ENCODE measurements at places on chromosomes 6 and 20.

DNA sequence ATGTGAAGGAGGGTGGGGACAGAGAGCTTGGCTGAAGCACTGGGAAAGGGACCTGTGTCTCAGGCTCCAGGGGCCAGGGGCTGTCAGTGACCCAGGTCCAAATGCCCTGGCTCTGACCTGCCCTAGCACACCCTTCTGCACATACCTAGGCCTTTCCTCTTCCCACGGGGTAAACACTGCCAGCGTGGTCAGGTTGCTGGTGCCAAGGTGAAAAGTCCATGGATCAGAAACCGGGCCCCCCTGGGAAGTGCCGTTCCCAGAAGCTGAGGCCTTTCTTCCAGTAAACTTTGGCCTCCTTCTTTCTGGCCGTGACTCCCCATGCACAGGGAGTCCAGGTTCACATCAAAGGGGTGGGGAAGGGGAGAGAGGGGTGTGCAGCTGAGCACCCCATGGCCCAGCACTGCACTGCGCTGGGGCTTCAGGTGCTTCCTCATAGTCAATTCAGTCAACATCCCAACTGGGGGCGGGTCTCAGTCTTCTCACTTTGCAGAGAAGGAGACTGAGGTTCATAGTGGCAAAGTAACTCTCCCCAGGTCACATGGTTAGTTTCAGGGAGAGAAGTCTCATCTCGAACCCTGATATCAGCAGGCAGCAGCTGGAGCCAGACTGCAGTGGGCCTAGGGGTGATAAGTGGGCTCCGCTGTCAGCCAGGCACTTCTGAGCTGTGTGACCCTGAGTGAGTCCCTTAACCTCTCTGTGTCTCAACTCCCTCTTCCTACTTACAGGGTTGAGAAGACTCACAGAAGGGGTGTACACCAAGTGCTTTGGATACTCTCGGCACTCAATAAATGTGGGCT is 17.0 kb downstream of the PCK1 start:
- DNase-seq = no peak

- DNase-seq = no peak
Measured at GRCh38 chr6:44771647-44772415, 384.3 kb downstream of the CDC5L start.

- DNase-seq = no peak
Measured at GRCh38 chr20:57618764-57619050, 1.5 kb downstream of the ZBP1 start.

- DNase-seq = no peak
Measured at GRCh38 chr6:2542858-2543218, 207.9 kb downstream of the MYLK4 start.

Measured in cortex of kidney (tissue), 1 donor.